Thymus (tissue), 14 donors: ENCODE measurements at places on chromosomes 11 and 22.

DNA sequence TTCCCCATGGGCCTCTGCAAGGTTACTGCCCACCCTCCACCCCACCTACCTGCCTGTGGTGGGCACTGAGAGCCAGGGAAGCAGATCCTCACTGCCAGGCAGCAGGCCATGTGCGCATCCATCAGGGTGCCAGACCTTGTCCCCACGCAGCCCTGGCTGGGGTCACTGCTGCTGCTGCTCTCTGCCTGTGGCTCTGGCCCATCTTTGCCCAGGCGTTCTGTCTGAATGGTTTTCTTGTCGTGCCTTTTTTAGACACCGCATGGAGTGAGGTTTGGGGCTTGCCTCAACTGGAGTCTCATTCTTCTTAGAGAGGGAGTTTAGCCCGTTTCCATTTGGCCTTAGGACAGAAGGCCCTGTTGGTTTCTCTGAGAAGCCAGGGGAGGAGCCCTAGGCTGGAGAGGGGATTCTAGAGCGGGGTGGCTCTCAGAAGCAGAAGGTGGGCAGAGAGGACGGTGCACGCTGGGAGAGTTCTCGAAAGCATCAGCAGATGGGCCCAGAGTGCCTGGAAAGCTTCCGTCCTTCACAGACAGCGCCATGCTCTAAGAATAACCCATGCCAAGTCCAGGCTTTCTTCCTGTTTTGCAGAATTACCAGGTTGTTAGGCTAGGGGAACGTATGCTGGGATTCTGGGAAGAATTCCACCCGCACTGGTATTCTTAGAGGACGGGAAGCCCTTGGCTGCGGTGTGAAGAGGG, 8.1 kb downstream of the TANGO2 start:
- no peak overlapping the region for H3K4me3 ChIP-seq
- no peak overlapping the region for H3K27ac ChIP-seq
- no peak for DNase-seq
- peaks cover 22% of the 10 kb centered on the region for H3K36me3 ChIP-seq

GRCh38 chr11:113420808-113421207, 33.2 kb downstream of the ANKK1 start:
- no peak for DNase-seq
- H3K4me3 ChIP-seq: no peak overlapping the region
- H3K27me3 ChIP-seq: no peaks in the 10 kb centered on the region

- H3K4me3 ChIP-seq: no peak overlapping the region
- no peak overlapping the region for H3K27ac ChIP-seq
- peaks cover 11% of the 10 kb centered on the region for H3K4me1 ChIP-seq
- no peaks in the 10 kb centered on the region for H3K27me3 ChIP-seq
Observed at GRCh38 chr11:76385903-76386302, 4.8 kb downstream of the GVQW3 start.

DNA sequence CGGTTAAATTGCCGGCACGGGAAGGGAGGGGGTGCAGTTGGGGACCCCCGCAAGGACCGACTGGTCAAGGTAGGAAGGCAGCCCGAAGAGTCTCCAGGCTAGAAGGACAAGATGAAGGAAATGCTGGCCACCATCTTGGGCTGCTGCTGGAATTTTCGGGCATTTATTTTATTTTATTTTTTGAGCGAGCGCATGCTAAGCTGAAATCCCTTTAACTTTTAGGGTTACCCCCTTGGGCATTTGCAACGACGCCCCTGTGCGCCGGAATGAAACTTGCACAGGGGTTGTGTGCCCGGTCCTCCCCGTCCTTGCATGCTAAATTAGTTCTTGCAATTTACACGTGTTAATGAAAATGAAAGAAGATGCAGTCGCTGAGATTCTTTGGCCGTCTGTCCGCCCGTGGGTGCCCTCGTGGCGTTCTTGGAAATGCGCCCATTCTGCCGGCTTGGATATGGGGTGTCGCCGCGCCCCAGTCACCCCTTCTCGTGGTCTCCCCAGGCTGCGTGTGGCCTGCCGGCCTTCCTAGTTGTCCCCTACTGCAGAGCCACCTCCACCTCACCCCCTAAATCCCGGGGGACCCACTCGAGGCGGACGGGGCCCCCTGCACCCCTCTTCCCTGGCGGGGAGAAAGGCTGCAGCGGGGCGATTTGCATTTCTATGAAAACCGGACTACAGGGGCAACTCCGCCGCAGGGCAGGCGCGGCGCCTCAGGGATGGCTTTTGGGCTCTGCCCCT, 529 bp upstream of the CCND1 start:
- no peaks in the 10 kb centered on the region for H3K36me3 ChIP-seq
- no peak for DNase-seq
- H3K27ac ChIP-seq: no peak overlapping the region
- H3K4me1 ChIP-seq: no peaks in the 10 kb centered on the region
- H3K27me3 ChIP-seq: peaks cover 79% of the 10 kb centered on the region
- H3K4me3 ChIP-seq: peak overlapping the region; percentile 34

GRCh38 chr11:93520726-93521509, 22.3 kb downstream of the SMCO4 start:
- H3K27me3 ChIP-seq: no peaks in the 10 kb centered on the region
- peaks cover 72% of the 10 kb centered on the region for H3K4me1 ChIP-seq
- peak; percentile 65 for DNase-seq
- no peak overlapping the region for H3K27ac ChIP-seq

DNA sequence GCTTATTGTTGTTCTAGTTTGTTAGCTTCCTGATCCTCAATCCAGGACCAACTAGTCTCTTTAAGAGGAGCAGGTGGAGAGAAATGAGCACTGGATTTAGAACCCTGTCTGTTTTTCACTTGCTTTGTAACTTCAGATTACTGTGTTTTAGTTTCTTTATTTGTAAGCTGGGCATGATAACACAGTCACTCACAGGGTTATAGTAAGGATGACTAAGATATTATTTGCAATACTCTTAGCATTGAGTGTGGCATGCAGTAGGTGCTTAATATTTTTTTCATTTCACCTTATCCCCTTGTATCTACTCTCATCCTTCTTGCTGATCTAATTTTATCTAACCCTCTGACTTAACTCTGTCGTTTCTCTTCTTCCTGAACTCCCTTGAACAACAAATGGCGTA, 33.8 kb downstream of the DNHD1 start:
- no peaks in the 10 kb centered on the region for H3K4me1 ChIP-seq
- DNase-seq: no peak
- H3K27me3 ChIP-seq: no peaks in the 10 kb centered on the region
- H3K27ac ChIP-seq: no peak overlapping the region
- peaks cover 11% of the 10 kb centered on the region for H3K36me3 ChIP-seq
- no peak overlapping the region for H3K4me3 ChIP-seq

GRCh38 chr11:112526699-112527416, 266.2 kb upstream of the PLET1 start:
- DNase-seq: no peak
- no peaks in the 10 kb centered on the region for H3K27me3 ChIP-seq
- H3K4me3 ChIP-seq: no peak overlapping the region
- no peaks in the 10 kb centered on the region for H3K4me1 ChIP-seq
- H3K36me3 ChIP-seq: no peaks in the 10 kb centered on the region

DNA sequence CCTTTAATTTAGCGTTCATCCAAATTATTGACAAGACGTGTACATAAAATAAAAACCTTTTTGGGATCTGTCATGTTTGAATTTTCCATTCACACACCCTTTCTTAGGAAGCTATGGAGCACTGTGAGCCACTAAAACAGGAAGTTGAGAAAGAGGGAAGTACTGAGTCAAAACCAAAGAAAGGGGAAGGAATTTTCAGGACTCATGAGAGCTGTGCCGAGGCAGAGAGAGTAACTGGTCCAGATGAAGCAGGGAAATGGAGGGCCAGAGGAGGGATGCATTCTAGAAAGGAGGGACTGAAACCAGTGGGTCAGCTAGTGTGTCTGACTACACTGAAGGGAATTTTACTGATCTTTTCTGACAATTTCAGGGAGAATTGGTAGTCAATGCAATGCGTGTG, 24.9 kb downstream of the APLP2 start:
- H3K36me3 ChIP-seq: no peaks in the 10 kb centered on the region
- no peaks in the 10 kb centered on the region for H3K4me1 ChIP-seq
- no peak for DNase-seq
- no peak overlapping the region for H3K4me3 ChIP-seq
- H3K27me3 ChIP-seq: no peaks in the 10 kb centered on the region
